ENCODE measurements at places on chromosomes 7 and 10. TPM values are rescaled to one million over a fixed set of nuclear protein-coding genes. Genes with fewer than 3 reads are reported as not detected.

GRCh38 chr7:101788517-101788916, 28.9 kb upstream of the CUX1 start:
- DNase-seq: no peak

DNA sequence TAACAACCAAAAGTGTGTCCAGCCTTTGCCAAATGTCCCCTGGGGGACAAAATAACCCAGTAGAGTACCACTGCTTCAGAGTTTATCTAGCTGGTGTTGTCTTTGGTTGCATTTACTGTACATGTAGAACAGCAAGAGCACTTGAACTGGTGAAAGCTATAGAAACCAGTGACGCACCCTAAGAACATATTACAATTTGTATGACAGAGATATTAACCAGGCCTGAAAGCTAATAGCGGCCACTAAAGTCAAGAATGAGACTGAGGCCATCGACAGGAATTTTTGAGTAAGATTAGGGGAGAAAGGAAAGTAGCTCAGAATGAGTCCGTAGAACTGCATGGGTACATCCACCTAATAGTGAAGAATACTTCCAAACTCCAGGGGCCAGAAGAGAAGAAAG, 236.2 kb downstream of the MTERF1 start:
- DNase-seq: no peak

GRCh38 chr10:133445751-133446708, 7.7 kb upstream of the SCART1 start:
- DNase-seq: no peak

NPTX2 gene
- total RNA-seq: 2.5 TPM

DENND2A gene
- total RNA-seq: 10.8 TPM

- no peak for DNase-seq
Observed at GRCh38 chr7:31336202-31337001, 4.1 kb downstream of the NEUROD6 start.

DNA sequence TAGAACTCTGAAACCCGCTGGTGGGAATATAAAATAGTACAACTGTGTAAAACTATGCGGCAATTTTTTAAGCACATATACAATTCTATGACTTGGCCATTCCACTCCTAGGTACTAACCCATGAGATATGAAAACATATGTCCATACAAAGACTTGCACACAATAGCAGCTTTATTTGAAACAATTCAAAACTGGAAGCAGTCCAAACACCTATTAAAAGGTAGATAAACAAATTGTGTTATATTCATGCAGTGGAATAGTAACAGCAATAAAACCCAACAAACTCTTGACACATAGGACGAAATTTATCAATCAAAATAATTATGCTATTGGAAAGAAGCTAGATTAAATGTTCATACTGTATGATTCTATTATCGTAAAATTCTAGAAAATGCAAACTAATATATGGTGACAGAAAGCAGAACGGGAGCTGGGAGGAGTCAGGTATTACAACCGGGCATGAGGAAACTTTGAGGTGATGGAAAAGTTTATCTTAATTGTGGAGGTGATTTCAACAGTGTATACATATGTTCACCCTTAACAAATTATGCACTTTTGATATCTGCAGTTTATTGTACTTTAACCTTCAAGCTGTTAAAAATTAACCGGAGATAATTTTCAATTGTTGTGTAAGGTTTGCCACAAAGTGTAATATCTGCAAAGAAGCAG, 803 bp upstream of the STK31 start:
- no peak for DNase-seq

- no peak for DNase-seq
Observed at GRCh38 chr10:51159841-51160240, 85.6 kb downstream of the PRKG1 start.

DNA sequence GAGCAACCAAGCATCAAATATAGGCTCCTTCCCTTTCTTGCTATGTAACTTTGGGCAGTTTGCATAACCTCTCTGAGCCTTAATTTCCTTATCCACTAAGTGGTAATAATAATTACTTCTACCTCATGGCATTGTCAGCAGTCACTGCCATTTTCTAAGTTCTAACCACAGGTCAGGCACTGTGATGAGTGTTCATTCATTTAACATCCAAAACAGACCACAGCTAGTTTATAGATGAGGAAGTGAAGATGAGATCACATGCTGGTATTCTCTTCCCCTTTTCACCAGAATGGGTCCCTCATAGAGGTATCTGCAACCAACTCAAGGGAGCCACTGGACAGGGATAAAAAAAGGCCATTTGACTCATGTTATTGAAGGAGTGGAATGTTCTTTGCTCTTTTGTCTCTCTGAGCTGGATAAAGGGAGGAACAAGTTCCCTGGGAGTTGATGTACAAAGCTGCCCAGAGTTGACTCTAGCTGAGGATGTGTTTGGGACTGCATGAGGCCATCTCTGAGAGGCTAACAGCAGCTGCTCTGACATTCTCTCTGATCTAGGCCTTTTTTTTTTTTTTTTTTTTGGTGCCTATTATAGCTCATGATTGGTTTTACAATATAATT, 65.0 kb downstream of the DNAJC12 start:
- no peak for DNase-seq

DNA sequence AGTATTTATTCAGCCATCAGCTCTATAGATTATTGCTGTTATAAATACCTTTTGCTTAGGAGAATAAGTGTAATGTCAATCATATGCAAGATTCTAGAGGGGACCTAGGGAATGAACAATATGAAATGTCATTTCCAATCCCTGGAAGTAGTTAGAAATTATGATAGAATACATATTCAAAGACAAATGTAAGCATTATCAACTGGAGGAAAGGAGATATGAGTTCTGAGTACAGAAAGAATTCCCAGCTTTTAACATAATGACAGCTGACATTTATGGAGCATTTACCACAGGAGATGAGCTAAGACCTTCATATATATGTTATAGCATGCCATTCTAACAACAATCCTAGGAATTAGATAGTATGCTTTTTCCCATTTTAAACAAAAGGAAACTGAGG, 86.2 kb downstream of the FAM13C start:
- no peak for DNase-seq

VOPP1 gene
- 46.1 TPM for total RNA-seq

- no peak for DNase-seq
Observed at GRCh38 chr10:34769899-34770298, 45.2 kb downstream of the PARD3 start.

CPN1 gene
- total RNA-seq: not detected

Measured in fibroblast of the aortic adventitia (primary cell).